ENCODE measurements at places on chromosomes 2 and 18. TPM values are rescaled to one million over a fixed set of nuclear protein-coding genes. Genes with fewer than 3 reads are reported as not detected.

CNRIP1 gene
- 7.2 TPM for total RNA-seq

IL36RN gene
- total RNA-seq, result not detected

QPCT gene
- total RNA-seq, result 12.1 TPM

ICA1L gene
- 3.4 TPM for total RNA-seq

IGFBP5 gene
- total RNA-seq, result 0.26 TPM

GALNT3 gene
- 0.43 TPM for total RNA-seq

CFC1 gene
- not detected for total RNA-seq

CD8A gene
- not detected for total RNA-seq

TRIM43 gene
- total RNA-seq, result not detected

FSIP2 gene
- 0.03 TPM for total RNA-seq
